ENCODE measurements at places on chromosomes 16 and 17.

- no peak for DNase-seq
These were observed 22.9 kb upstream of the LITAF start for GRCh38 chr16:11609474-11610120.

DNA sequence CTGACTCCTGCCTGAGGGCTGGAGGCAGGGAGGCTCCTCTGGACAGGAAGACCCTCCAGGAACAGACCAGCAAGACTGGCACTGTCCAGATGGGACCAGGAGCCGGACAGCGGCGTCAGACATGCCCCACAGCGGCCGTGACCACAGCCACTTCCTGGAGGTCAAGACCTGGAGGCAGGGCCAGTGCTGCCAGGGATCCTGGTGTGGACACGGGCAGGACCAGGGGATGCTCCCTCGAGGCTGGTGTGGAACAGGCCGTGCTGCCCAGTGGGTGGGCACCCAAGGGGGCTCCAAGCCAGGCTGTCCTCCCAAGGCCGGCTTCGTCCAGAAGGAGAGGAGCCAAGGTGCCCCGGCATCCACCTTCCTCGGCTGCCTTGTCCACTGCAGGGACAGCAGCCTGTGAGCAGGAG lies 4.5 kb upstream of the CCDC57 start:
- no peak for DNase-seq

- no peak for DNase-seq
These were observed 3.4 kb downstream of the ZNF469 start for GRCh38 chr16:88385831-88386815.

GRCh38 chr17:28372203-28372944 lies 880 bp downstream of the SARM1 start:
- no peak for DNase-seq

DNA sequence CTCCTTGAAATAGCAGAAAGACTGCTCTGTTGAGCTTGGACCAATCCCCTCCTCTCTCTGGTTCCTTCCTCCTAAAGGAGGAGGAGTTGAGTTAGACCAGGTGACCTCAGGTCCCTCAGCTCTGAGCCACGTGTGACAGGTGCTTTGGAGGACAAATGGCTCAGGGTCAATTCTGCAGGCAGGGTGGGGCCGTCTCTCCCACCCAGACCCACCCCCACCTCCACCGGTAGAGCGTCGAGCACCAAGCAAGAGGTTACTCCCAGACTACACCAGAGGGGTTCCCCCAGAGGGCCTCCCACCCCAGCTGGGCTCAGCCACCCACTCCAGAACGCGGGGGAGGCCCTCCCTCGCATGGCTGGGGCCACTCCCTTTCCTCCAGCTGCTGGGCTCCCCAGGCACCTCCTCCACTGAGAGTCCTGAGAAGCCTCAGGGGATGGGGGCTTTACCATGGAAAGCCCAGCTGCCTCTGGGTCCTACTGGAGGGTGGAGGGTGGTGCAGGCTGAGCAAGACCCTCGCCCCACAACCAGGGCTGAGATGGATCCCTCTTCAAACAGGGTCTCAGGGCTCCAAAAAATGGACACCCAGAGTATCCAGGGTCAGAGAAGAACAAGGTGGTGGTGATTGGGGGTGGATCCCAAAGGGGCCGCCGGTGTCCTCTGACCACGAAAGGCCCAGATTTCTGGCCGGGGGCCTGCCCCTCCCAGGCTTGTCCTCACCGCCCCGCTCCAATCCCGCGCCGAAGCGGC lies 7.6 kb downstream of the MYO1C start:
- DNase-seq: no peak

GRCh38 chr17:79865351-79866210 lies 26.3 kb upstream of the CBX4 start:
- DNase-seq: no peak

DNA sequence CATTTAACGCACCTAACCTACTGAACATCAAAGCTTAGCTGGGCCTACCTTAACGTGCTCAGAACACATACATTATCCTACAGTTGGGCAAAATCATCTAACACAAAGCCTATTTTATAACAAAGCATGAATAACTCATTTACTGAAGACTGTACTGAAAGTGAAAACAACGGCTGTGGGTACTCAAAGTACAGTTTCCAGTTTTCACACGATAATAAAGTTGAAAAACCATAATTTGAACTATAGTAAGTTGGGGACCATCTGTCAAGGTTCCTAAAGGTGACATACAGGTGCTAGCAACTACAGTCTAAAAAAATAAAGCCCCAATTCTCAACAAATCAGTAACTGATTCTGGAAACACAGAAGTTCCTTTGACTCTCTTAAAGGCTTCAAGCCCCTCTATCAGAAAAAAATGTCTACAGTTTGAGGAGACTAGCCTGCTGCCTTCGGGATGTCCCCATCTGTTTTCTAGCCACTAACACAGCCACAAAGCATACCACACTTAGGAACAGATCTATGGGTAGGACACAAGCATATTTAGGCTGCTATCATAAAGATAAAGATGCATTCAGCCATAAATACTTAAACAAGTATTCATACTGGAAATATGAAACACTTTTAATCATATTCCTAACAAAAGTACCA lies 71.3 kb downstream of the KANSL1 start:
- no peak for DNase-seq

DNA sequence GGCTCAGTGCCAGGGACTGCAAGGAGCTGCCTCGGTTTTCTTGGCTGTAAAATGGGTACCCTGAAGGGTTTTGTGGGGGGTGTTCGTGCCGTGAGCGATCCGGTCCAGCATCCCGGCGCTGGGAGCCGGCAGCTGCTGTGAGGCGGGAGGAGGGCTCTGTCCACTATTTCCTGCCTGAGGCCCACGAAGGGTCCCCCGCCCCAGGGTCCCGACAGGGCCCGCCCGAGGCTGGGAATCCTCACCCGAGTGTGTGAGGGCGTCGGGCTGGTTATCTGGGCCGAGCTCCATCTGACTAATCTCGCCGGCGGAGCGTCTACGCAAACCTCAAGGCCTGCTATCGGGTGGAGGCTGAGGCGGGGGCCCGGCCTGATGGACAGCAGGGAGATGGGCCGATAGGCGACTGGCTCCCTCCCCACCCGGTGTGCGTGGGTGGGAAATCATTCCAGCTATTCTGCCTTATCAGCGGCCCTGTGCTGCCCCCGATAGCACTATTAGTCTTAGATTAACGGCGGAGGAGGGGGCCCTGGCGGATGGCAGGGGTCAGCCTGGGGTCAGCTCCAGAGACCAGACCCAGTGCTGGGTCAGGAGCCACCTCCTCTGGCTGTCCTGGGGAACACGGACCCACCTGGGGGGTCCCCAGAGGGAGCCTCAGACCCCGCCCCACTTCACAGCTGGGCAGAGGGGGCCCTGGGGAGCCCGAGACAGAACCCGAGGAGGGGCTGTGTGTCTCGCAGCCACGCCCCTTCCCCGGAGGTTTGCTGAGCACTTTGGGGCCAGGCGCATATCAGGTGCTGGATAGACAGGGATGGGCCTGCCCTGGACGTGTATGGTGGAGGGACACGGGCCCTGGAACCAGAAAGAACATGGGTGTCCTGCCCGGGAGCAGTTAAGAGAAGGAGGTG lies 44.7 kb downstream of the ZFPM1 start:
- no peak for DNase-seq

DNA sequence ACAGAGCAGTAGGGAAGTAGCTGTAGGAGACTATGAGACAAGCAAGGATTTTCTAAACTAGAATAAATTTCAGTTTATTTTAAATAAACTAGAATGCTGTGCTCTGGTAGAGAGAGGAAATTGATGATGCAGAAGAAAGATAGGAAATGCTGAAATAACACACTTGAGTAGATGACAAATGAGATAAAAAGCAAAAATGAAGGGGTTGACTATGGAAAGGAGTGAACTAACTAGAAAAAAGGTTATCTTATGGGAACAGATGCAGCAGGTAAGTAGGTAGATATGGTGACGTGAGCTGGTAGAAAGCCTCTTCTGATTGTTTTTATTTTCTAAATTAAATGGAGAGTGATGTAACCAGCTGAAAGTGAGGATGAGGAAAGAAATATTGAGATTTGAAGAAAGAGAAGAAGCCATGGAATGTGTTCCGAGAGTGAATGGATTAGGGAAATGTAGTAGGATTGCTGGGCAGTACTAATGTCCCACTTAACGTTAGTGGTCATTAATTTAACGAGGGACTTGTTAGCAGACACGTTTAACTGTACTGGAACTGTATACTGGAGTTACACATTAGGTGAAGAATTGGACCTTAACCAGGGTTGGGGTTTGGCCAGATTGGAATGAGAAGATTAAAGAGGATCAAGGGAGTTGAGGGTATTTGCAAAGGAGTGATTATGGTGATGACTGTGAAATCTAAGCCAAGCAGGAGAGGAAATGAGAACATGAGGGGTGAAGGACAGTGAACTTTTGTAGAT lies 196.5 kb downstream of the TANC2 start:
- no peak for DNase-seq

GRCh38 chr17:81522491-81523401 lies 5.4 kb upstream of the FSCN2 start:
- no peak for DNase-seq

GRCh38 chr16:12439399-12440227 lies 364.1 kb downstream of the CPPED1 start:
- DNase-seq: no peak

- DNase-seq: peak; percentile 27
These were observed 785 bp downstream of the NME3 start for GRCh38 chr16:1770328-1771187.

- no peak for DNase-seq
These were observed 5.1 kb downstream of the PRSS8 start for GRCh38 chr16:31130336-31130891.

DNA sequence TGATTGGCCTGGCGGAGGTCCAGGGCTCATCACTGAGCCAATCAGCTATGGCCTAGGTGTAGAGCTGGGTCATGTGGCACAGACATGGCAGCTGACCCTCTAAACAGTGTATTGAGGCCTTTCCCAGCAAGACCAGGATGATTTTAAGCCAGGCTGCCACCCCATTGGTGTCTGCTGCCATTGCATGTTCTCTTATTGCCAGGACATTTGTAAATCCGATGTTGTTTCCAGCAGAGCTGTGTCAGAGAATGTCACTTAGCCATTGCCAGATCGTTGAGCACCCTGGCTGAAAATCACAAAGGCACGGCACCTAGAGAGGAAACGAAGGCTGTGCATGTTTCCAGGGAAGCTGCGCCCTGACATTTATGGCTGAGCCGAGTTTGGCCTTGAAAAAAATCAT lies 33.4 kb downstream of the RBFOX1 start:
- DNase-seq: no peak

DNA sequence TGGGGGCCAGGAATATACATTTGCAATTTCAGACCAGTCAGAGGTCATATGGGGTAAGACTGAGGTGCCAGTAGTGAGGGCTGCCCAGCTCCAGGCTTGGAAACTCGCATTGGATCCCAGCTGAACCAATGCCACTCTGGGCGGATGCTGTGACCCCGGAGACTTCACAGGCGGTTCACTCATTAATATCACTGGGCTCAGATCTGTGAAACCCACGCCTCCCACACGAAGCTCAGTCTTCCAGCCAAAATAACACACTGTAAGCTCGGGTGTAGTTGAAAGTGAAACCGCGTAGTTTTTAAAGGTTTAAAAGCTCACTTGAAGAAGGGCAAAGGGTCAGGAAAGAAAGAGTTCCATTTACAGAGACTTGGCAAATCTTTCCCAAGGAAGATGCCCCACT lies 254.8 kb downstream of the FOXL1 start:
- DNase-seq: no peak

- DNase-seq: no peak
These were observed 28.8 kb upstream of the MTSS2 start for GRCh38 chr16:70714581-70715054.

Measured in SW 1271 (cell line).